ENCODE measurements at places on chromosomes 7 and 10. TPM values are rescaled to one million over a fixed set of nuclear protein-coding genes. Genes with fewer than 3 reads are reported as not detected.

GRCh38 chr7:43754596-43754995 is 3.9 kb upstream of the BLVRA start:
- no peaks in the 10 kb centered on the region for H3K27me3 ChIP-seq
- no peaks in the 10 kb centered on the region for H3K36me3 ChIP-seq
- no peaks in the 10 kb centered on the region for H3K4me1 ChIP-seq

DNA sequence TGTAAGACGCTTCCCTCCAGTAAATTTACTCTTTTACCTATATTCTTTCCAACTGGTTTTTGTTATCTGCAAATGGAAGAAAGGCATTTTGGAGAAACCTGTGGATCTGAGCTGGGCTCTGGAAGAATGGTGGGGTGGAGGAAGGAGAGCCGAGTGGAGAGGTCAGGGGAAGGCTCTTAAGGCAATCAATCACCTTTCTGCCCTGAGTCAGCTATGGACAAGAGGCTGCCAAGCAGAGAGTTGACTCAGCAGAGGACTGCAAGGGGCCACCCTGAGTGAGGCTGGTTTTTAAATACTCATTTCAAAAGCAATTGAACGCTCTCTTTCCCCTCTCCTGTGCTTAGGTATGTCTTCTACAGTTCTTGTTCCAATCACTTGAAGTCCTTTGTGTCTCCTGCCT is 81.8 kb downstream of the SPAG6 start:
- H3K4me1 ChIP-seq = peaks cover 28% of the 10 kb centered on the region
- H3K27me3 ChIP-seq = no peaks in the 10 kb centered on the region
- no peaks in the 10 kb centered on the region for H3K36me3 ChIP-seq

GRCh38 chr7:91082852-91083495 is 181.3 kb upstream of the FZD1 start:
- DNase-seq = no peak
- no peaks in the 10 kb centered on the region for H3K4me1 ChIP-seq
- no peak overlapping the region for H3K4me3 ChIP-seq

DNA sequence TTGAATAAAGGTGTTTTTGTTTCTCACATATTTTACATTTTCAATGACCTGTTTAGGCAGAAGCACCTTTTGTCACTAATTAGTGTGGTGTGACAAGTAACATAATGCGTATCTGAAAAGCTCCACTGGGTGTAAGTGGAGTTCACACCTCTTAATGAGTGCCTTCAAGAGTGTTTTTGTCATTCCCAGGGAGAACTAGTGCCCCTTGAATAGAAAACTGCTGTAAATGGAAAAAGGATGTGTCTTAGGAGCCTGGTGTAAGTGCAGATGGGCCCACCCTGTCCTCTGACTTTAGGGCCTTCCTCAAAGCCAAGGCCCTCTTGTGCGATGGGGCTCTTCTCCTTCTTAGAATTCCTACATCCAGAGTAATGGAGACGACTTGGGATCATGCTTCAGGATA is 170.0 kb downstream of the MGMT start:
- no peak overlapping the region for H3K4me3 ChIP-seq
- H3K27me3 ChIP-seq = no peaks in the 10 kb centered on the region
- H3K36me3 ChIP-seq = no peaks in the 10 kb centered on the region
- H3K4me1 ChIP-seq = peaks cover 25% of the 10 kb centered on the region
- no peak for DNase-seq
- no peak overlapping the region for H3K27ac ChIP-seq

DNA sequence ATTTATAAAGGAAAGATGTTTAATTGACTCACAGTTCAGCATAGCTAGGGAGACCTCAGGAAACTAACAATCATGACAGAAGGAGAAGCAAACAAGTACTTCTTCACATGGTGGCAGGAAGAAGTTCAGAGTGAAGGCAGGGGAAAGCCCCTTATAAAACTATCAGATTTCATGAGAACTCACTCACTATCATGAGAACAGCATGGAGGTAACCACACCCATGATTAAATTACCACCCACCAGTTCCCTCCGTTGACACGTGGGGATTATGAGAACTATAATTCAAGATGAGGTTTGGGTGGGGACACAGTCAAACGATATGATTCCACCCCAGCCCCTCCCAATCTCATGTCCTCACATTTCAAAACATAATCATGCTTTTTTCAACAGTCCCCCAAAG is 124.2 kb upstream of the PCGF5 start:
- no peaks in the 10 kb centered on the region for H3K4me1 ChIP-seq
- no peak for DNase-seq
- no peaks in the 10 kb centered on the region for H3K27me3 ChIP-seq
- H3K4me3 ChIP-seq = no peak overlapping the region
- H3K27ac ChIP-seq = no peak overlapping the region

GRCh38 chr7:101767544-101767943 is 49.9 kb upstream of the CUX1 start:
- H3K27ac ChIP-seq = no peak overlapping the region
- no peak for DNase-seq
- no peaks in the 10 kb centered on the region for H3K4me1 ChIP-seq
- H3K36me3 ChIP-seq = no peaks in the 10 kb centered on the region

DNA sequence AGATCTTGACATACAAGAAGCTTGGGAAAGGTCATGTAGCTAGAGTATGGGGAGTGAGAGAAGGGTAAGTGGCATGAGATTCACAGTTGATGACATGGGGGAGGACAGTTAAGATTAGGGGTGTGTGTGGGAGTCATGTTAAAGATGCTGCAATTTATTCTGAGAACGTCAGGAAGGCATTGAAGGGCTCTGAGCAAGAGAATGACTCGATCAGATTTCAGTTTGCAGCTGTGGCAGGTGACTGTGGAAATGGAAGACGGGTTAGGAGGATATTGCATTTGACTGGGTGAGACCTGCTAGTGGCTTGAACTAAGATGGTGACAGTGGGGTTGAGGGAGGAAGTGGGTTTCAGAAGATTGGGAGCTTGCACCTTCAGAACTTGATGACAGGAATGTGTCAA is 5.6 kb downstream of the CDC123 start:
- no peaks in the 10 kb centered on the region for H3K27me3 ChIP-seq
- H3K27ac ChIP-seq = no peak overlapping the region
- no peak for DNase-seq

GRCh38 chr10:35184527-35185171 is 58.0 kb downstream of the CREM start:
- no peaks in the 10 kb centered on the region for H3K4me1 ChIP-seq
- no peaks in the 10 kb centered on the region for H3K27me3 ChIP-seq
- H3K27ac ChIP-seq = no peak overlapping the region
- no peaks in the 10 kb centered on the region for H3K36me3 ChIP-seq
- no peak overlapping the region for H3K4me3 ChIP-seq

DNA sequence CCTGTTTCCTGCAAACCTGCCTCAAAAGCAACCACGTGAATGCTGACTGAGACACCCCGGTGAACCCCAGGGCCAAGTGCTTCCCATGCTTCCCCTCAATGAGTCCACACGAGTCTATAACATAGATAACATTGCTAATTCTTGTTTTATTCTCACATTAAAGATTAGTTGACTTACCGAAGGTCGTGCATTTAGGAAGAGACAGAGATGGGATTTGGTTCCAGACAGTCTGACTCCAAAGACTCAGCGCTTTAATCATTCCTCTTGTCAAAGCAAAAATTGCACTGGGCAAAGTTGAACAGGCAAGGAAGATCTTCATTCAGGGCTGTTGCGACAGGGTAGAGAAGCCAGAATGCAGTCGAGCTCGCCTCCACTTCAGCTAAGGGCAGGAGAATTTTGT is 435.6 kb upstream of the C7orf33 start:
- no peaks in the 10 kb centered on the region for H3K36me3 ChIP-seq
- no peaks in the 10 kb centered on the region for H3K4me1 ChIP-seq
- H3K27me3 ChIP-seq = no peaks in the 10 kb centered on the region
- DNase-seq = no peak
- no peak overlapping the region for H3K4me3 ChIP-seq
- H3K27ac ChIP-seq = no peak overlapping the region

DNA sequence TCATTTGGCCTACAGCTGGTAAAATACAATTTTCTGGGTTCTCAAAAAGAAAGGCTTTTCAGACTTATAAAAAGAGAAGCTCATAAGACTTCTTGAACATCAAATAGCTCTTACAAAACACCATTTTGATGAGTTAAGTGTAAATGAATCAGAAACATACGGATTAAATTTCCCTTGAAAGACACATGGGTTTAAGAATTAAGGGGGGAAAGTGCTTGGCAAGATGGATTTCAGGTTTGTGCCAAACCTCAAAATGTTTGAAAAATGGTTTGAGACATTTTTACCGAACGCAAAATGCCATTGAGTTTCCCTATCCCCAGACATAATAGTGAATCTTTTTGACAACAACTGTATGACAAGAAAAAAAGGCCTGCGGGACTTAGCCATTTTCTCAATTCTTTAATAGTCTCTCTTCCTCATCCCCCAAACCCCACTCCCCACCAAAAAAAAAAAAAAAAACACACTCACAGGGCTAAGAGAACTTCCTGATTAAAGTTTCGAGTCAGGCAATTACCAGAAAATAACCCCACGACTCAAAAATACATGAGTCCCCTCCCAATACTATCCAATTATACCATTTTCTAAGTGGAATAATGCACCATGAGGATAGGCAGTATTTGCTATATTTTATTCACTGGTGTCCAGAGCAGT is 260.1 kb downstream of the TRIL start:
- H3K27me3 ChIP-seq = no peaks in the 10 kb centered on the region
- no peak overlapping the region for H3K4me3 ChIP-seq
- H3K36me3 ChIP-seq = no peaks in the 10 kb centered on the region
- no peak overlapping the region for H3K27ac ChIP-seq

GRCh38 chr7:102042016-102042656 is 224.7 kb downstream of the CUX1 start:
- H3K36me3 ChIP-seq = no peaks in the 10 kb centered on the region
- no peak overlapping the region for H3K4me3 ChIP-seq
- peak overlapping the region; percentile 29 for H3K27ac ChIP-seq
- no peak for DNase-seq

The LLCFC1 gene
- not detected for total RNA-seq

The SPDYE9 gene
- not detected for total RNA-seq

The COBL gene
- total RNA-seq = 63.6 TPM

The ALKBH4 gene
- total RNA-seq = 13.8 TPM

The CDK1 gene
- 199 TPM for total RNA-seq

The PPP1R17 gene
- total RNA-seq = not detected

The SH2D4B gene
- 0.23 TPM for total RNA-seq

The SUGCT gene
- total RNA-seq = 9.9 TPM

The ZC3HAV1L gene
- 24.6 TPM for total RNA-seq
